ENCODE measurements at places on chromosomes 5 and 9.

GRCh38 chr5:33184367-33184766, 256.4 kb upstream of the TARS1 start:
- DNase-seq, result no peak

DNA sequence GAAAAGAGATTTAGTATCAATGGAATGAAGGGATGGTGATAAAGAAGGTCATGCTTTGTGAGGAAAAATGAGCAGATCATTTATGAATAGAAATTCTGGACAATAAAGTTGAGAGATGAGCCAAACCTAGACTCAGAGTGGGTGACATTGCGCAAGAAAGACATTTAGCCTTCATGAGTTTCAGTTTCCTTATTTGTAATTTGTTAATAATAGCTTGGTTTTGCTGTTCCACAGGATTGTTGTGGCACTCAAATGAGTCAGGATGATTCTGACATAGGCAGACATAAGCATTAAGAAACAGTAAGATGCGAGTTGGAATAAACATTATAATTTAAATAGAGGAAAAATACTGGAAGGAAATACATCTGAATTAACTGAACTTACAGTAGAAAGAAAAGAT, 34.8 kb downstream of the ITGA2 start:
- DNase-seq, result no peak

DNA sequence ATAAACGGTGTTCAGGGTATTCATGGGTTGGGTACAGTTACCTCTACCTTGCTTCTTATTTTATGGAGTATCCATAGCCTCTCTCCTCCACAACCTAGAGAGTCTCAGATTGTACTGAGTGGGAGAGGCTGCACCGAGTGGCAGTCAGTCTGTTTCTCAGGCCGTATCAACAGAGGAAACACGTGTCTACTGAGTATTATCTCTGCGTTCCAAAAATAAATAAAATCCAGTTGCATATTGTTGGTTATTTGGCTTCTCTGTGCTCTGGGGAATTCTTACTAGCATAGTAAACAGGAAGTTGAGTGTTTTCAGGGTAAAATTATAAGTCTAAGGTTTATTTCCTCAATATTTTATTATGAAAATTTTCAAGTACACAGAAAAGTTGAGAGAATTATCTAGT, 231.0 kb downstream of the ARHGEF28 start:
- DNase-seq, result no peak

DNA sequence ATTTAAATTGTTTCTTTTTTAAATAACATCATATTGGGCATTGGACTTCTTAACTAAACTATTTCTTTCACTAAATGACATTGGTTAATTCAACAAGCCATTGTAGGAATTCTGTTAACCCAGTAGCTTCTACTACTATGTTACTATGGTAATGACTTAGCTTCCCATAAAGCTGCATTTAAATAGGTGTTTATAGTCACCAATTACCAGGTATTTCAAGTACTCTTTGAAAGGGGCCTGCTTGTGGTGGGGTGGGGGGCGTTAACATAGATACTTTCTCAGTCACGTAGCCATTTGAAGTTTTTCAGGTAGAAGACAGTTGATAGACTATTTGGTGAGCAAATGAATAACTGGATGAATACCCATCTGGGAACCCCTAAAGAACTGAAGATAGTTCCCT, 34.0 kb downstream of the PIK3R1 start:
- no peak for DNase-seq

DNA sequence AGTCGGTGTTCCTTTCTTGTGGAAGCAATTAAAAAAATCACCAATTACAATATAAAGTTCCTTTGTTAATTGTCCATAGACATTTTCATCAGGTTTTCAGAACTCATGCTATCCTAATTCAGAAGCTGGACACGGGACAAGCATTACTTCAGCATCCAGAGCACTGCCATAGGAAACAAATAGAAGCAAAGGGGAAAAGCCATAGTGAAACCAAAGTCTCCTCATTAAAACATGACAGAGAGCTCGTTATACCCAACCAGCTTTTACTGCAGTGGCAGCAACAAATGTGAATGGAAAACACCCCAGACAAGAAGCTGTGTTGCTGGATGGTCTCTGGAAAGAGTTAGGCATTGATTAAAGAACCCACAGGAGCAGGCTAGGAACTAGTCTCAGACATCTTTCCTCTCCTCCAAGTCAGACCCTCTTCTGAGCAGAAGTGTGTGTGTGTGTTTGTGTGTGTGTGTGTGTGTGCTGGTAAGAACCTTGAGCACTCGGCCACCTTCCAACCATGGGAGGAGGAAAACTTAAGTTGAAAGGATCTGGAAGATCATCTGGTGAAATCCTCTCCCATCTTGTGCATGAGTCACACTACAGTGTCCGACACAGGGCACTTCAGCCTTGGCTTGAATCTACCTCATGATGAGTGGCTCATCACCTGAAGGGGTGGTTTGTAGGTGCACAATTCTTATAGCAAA, 162.6 kb upstream of the ADAMTS16 start:
- DNase-seq, result no peak

DNA sequence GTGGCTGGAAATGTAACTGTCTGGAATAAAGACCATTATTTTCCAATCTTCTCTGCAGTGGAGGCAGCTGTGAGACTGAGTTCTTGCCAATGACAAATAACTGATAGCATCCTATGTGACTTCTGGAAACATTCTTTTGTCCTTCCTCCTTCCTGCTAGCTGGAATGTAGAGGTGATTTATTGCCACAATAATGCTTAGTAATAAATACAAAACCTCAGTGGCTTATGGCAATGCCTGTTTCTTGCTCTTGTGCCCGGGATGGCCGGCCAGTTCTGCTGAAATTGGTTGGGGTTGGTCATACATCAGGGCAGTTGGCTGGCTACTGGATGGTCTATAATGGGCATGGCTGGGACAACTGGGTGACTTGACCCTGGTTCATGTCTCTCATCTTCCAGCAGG, 12.2 kb upstream of the TEX48 start:
- DNase-seq, result no peak

- DNase-seq, result no peak
Measured at GRCh38 chr5:635306-636055, 23.3 kb downstream of the CEP72 start.

GRCh38 chr9:23375511-23375910, 450.5 kb downstream of the ELAVL2 start:
- DNase-seq, result no peak

DNA sequence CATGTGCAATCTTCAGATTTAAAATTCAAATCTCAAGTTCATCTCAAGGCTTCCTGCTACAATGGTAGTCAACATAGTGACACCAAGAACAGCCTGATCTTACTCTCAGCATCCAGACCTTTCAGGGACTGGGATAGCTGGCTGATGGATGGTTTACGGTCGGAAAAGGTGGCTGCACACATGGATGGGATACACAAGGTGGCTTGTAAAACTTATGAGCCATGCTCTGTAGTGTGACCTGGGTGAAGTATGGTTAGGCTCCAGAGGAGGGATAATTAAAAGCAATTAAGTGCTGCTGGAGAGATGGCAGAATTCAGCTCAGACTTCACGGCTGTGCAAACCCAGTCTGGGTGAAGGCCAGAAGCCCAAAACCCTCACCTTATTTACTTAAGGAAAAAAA, 379.5 kb downstream of the NFIB start:
- DNase-seq, result no peak

- DNase-seq, result no peak
Measured at GRCh38 chr9:94908011-94908563, 181.6 kb downstream of the AOPEP start.

DNA sequence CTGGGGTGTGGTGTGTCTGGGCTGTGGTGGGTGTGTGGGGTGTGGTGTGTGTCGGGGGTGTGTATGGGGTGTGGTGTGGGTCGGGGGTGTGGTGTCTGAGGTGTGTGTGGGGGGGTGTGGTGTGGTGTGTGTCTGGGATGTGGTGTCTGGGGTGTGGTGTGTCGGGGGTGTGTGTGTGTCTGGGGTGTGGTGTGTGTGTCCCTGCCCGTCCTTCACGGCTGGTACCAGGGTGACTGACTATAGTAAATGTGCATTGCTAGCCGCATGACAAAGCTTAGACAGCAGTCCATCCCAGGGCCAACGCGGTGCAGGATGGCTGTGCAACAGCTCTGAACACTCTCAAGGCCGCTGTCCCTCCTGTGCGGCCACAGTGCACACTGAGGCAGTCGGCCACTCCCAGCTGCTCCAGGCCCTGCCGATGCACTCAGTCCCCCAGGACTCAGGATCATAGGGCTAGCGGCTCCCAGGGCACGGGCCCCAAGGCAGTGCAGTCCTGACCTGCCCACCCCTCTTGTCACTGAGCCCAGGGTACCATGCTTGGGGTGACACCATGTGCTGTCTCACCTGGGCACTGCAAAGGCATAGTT, 54.0 kb downstream of the SECISBP2 start:
- DNase-seq, result no peak

DNA sequence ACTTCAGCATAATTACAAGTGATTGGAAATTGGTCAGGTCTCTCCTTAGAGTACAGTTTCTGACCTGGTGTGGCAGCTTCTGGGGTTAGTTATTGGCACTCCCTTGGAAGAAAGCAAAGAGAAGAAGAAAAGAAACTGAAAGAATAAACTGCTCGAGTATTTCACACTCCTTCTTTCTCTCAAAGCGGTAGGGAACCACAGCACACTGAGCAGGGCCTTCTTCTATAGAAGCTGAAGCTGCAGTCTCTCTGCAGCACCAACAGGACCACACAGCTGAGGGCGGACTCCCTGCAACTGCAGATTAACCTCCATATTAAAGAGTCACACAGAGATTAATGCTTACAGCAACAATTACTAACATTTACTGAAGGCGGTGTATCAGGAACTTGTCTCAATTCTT, 152.0 kb downstream of the TRPM6 start:
- no peak for DNase-seq

Measured in cerebellar nuclear complex (tissue), 1 donor.